ENCODE measurements at places on chromosomes 3 and 15.
A peak's percentile ranks its signal among the peaks of the same experiment; 100 is the strongest.

DNA sequence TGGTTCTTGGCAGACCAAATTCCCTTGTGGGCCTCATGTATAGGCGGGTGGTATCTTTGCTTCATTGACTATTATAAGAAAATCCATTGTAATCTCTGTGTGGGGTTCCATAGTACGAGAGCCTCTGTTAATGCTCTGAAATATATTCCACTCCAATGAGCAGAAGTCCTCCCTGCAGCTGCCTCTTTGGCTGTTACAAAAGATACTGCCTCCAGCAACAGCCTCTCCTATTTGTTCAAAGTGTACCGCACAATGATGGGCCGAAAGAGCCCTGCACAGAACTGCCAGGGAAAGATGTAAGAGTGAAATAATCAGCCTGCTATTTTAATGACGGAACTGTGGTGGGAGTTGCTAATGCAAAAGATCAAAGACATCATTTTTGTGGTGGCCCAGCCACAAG, 48.9 kb downstream of the GRK7 start:
- DNase-seq = no peak

- DNase-seq = no peak
Measured at GRCh38 chr3:191373327-191373726, 43.0 kb upstream of the UTS2B start.

- no peak for DNase-seq
Measured at GRCh38 chr15:68271854-68272471, 5.6 kb upstream of the FEM1B start.

GRCh38 chr3:23953523-23953922, 8.4 kb downstream of the NR1D2 start:
- DNase-seq = no peak

DNA sequence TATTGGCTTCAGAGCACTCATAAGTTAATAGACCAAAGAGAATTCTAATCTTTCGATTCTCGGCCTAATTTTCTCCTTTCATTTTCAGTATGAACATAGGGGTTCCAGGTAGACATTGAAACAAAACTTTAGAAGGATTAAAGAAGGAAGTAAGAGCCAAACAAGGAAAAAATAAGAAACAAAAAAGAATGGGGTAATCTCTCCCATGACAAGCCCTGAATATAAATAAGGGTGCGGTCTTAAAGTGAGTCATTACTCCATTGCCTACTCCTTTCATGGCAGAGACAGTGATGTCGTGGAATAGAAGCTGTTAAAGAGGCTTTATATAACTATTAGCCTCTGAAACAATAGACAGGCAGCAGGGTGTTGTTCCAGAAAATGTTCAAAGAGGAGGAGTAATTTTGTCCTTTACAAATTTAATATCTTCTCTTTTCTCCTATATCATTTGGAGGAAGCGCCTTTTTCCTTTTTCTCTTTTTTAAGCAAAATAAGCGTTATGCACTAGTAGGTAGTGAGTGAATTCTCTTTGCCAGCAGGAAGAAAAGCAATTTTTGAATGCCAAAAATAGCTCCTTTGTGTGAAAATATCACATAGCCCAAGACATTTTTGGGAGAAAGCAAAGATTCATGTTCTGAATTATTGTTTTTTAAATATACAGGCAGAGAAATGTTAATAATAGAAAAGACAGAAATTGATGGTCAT, 607.9 kb upstream of the KCNMB2 start:
- peak; percentile 63 for DNase-seq

DNA sequence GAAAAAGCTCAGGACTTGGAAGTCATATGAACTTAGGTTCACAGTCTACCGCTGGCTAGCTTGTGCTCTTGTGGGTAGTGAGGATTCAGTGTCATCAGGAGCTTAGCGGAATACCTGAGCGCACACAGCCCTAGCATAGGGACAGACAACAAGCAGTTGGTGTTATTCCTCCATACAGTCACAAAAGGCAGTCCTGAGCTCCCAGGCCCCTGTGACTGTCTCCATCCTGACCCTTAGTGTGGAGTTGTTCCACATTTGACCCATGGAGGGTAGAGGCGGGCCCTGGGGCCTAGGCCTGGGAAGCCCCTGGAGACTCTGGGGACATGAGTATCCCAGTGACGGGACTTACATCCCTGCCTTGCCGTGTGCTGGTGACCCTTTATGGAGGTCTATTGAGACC, 131.5 kb upstream of the PLXNA1 start:
- DNase-seq = no peak

GRCh38 chr15:52529341-52529924, 753 bp upstream of the MYO5A start:
- DNase-seq = no peak

DNA sequence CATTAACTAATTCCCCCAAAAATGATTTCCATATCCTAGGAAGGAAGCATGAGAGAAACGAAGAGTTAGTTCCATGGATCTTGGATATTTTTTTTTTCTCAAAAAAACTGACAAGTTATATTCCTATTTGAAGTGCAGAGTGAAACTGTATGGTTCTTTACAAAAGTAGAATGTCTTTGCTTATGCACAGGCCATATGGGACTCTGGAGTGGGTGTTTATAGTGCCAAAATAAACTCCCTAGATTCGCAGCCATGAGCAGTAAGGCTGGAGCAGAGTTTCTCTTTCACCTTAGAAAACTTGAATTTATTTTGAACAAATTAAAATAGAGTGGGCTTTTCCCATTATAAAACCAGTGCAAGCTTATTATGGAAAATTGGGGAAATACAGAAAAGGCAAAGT, 239.7 kb downstream of the PDCD6IP start:
- no peak for DNase-seq

- no peak for DNase-seq
Measured at GRCh38 chr15:31285772-31286261, 40.8 kb upstream of the KLF13 start.

All from putamen (tissue), 1 donor.